ENCODE measurements at places on chromosomes 11 and 22. TPM values are rescaled to one million over a fixed set of nuclear protein-coding genes. Genes with fewer than 3 reads are reported as not detected.

Gene STK33
- total RNA-seq, result 6.6 TPM

Gene SOX10
- not detected for total RNA-seq

Gene OR2AG1
- not detected for total RNA-seq

- H3K36me3 ChIP-seq, result no peaks in the 10 kb centered on the region
- no peak overlapping the region for H3K27ac ChIP-seq
- H3K4me3 ChIP-seq, result no peak overlapping the region
- no peaks in the 10 kb centered on the region for H3K4me1 ChIP-seq
Observed at GRCh38 chr11:41921746-41922390, 462.4 kb upstream of the LRRC4C start.

Gene CREB3L1
- total RNA-seq, result 0.30 TPM

GRCh38 chr11:69320756-69321741, 27.1 kb downstream of the MYEOV start:
- peak overlapping the region; percentile 54 for H3K27ac ChIP-seq
- H3K27me3 ChIP-seq, result no peaks in the 10 kb centered on the region
- no peak overlapping the region for H3K4me3 ChIP-seq
- no peaks in the 10 kb centered on the region for H3K36me3 ChIP-seq
- peaks cover 27% of the 10 kb centered on the region for H3K4me1 ChIP-seq
- DNase-seq, result no peak

- no peak within 1 kb of the TSS for H3K4me3 ChIP-seq
- no peak within 1 kb of the TSS for H3K27ac ChIP-seq
- DNase-seq, result peak; percentile 21
- H3K36me3 ChIP-seq, result no peaks in the 10 kb centered on the region
- H3K27me3 ChIP-seq, result 0 out of 2 replicates have a peak, but pooled peaks cover 8% of the 10 kb centered on the region
Observed at GRCh38 chr11:36567694-36568093, at the start of gene RAG1. Gene RAG1 (plus strand): TSS chr11:36568007. CDS start chr11:36573305, 5,298 bp downstream.

Gene IL10RA
- not detected for total RNA-seq

DNA sequence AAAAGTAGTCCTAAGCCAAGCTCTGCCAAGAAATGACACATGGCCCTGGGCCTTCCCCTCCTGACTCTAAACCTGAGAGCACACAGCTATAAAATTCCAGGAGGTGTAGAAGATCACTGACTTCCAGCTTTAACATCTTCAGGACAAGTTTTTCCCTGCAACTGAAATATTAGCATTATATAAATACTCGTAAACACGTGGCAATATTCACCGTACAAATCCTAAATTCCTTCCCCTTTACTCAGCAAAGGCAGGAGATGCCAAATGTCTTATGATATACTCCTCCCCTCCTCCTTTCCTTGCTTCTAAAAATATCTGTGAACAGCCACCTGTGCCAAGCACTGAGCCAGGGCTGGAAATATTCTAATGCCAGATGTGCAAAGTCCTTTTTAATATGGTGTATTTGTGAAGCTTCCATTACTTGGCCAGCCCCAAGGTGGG, 194.0 kb downstream of the LARGE1 start:
- peak; percentile 14 for DNase-seq
- no peaks in the 10 kb centered on the region for H3K27me3 ChIP-seq
- no peaks in the 10 kb centered on the region for H3K36me3 ChIP-seq
- H3K4me1 ChIP-seq, result peaks cover 10% of the 10 kb centered on the region
- no peak overlapping the region for H3K4me3 ChIP-seq
- no peak overlapping the region for H3K27ac ChIP-seq

- H3K27ac ChIP-seq, result no peak overlapping the region
- H3K27me3 ChIP-seq, result no peaks in the 10 kb centered on the region
- H3K36me3 ChIP-seq, result peaks cover 24% of the 10 kb centered on the region
- H3K4me1 ChIP-seq, result peaks cover 5% of the 10 kb centered on the region
Observed at GRCh38 chr22:32409977-32410376, 2.1 kb downstream of the RTCB start.

GRCh38 chr11:3201677-3202181, 16.9 kb downstream of the MRGPRG start:
- H3K4me3 ChIP-seq, result no peak overlapping the region
- H3K27ac ChIP-seq, result no peak overlapping the region
- DNase-seq, result no peak
- no peaks in the 10 kb centered on the region for H3K36me3 ChIP-seq
- H3K27me3 ChIP-seq, result peaks cover 18% of the 10 kb centered on the region
- H3K4me1 ChIP-seq, result no peaks in the 10 kb centered on the region

- H3K27me3 ChIP-seq, result no peaks in the 10 kb centered on the region
- H3K4me3 ChIP-seq, result no peak overlapping the region
- H3K27ac ChIP-seq, result no peak overlapping the region
Observed at GRCh38 chr11:95764267-95764898, 25.2 kb downstream of the FAM76B start.

Gene MRGPRE
- not detected for total RNA-seq

GRCh38 chr11:19395050-19395449, 154.3 kb upstream of the E2F8 start:
- no peak overlapping the region for H3K27ac ChIP-seq
- H3K36me3 ChIP-seq, result no peaks in the 10 kb centered on the region
- DNase-seq, result no peak
- no peaks in the 10 kb centered on the region for H3K27me3 ChIP-seq
- H3K4me1 ChIP-seq, result peaks cover 10% of the 10 kb centered on the region

GRCh38 chr11:64176751-64177150, 9.2 kb upstream of the STIP1 start:
- no peaks in the 10 kb centered on the region for H3K27me3 ChIP-seq
- no peak overlapping the region for H3K27ac ChIP-seq
- no peak overlapping the region for H3K4me3 ChIP-seq
- H3K36me3 ChIP-seq, result no peaks in the 10 kb centered on the region
- DNase-seq, result no peak
- peaks cover 8% of the 10 kb centered on the region for H3K4me1 ChIP-seq

- H3K27ac ChIP-seq, result no peak overlapping the region
- H3K27me3 ChIP-seq, result no peaks in the 10 kb centered on the region
- H3K4me3 ChIP-seq, result no peak overlapping the region
Observed at GRCh38 chr11:61707574-61707973, 27.4 kb downstream of the DAGLA start.

DNA sequence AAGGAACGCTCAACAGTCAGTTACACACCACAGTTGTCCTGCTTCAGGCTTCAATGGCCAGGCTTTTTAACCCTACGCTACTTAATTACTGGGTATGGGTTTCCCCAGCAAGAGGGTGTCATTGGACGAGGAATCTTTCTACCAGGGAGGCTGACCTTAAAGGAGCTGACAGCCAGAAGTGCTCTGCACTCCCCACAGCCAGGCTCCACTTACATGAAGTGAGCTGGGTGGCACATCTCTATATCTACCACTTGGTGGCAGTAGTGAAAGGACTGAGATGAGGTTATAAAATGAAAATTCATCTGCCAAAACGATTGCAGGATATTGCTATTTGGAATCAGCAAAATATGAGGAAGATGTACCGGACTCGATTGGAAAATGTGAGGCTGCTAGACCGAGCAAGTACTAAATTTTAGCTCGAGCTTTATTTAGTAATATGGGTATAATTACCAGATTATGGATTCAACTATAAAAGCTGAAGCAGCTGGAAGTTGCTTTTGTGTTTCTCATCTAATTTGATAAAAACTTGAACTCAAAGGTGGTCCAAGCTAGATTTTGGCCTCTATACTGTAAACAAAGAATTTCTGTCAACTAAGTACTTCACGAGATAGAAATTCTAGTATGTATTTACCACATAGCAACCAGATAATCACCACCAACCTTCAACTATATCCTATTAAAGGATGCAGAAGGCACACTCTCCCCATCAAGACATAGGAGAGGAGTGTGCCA, 53.9 kb upstream of the CEP126 start:
- no peak overlapping the region for H3K27ac ChIP-seq
- no peak overlapping the region for H3K4me3 ChIP-seq
- H3K4me1 ChIP-seq, result no peaks in the 10 kb centered on the region
- H3K27me3 ChIP-seq, result no peaks in the 10 kb centered on the region

DNA sequence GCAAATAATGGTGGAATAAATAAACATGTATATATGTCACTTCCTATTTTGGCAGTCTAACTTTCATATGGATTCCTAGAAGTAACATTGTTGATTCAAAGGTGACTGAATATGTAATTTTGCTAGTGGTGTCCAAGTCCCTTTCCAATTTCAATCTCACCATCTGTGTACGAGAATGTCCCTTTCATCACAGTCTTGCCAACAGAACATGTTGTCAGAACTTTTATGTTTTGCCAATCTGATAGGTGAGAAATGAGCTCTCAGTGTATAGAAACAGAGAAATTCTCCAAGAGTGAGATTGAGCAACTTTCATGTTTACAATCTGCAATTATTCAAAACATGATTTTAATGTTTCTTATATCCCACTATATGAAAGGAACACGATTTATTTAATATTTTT, 167.5 kb downstream of the CNTN5 start:
- DNase-seq, result no peak
- H3K4me3 ChIP-seq, result no peak overlapping the region
- H3K4me1 ChIP-seq, result no peaks in the 10 kb centered on the region
- H3K36me3 ChIP-seq, result no peaks in the 10 kb centered on the region
- no peaks in the 10 kb centered on the region for H3K27me3 ChIP-seq

DNA sequence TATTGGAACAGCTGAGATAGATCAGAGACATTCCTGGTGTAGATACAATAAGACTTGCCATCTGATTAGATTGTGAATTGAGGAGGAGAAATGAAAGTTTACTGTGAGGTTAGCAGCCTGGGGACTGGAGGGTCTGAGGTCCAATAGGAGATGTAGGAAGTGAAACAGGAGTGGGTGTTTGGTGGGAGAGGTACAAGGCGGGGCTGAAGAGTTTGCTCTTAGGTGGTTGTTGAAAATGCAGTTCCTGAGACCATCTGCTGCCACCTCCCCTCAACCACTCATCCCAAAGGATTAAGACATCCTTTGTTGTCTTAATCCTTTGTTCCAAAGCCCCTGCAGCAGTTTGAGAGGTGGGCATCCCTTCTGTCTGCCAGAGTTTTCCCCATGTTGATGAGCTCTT, 14.8 kb downstream of the PIWIL4 start:
- H3K27me3 ChIP-seq, result no peaks in the 10 kb centered on the region
- no peak for DNase-seq
- H3K27ac ChIP-seq, result no peak overlapping the region

Gene AQP11
- 1.5 TPM for total RNA-seq

- no peaks in the 10 kb centered on the region for H3K4me1 ChIP-seq
- H3K36me3 ChIP-seq, result no peaks in the 10 kb centered on the region
- H3K27me3 ChIP-seq, result no peaks in the 10 kb centered on the region
- H3K4me3 ChIP-seq, result no peak overlapping the region
- DNase-seq, result no peak
Observed at GRCh38 chr11:96905143-96905542, 515.3 kb downstream of the JRKL start.

- no peaks in the 10 kb centered on the region for H3K36me3 ChIP-seq
- DNase-seq, result peak; percentile 47
- no peaks in the 10 kb centered on the region for H3K27me3 ChIP-seq
- no peak overlapping the region for H3K4me3 ChIP-seq
- peaks cover 6% of the 10 kb centered on the region for H3K4me1 ChIP-seq
Observed at GRCh38 chr11:16669799-16670415, 68.5 kb upstream of the C11orf58 start.

GRCh38 chr11:88292171-88292843, 45.2 kb downstream of the CTSC start:
- no peaks in the 10 kb centered on the region for H3K4me1 ChIP-seq
- H3K27ac ChIP-seq, result no peak overlapping the region
- no peaks in the 10 kb centered on the region for H3K27me3 ChIP-seq
- H3K36me3 ChIP-seq, result no peaks in the 10 kb centered on the region
- peak; percentile 19 for DNase-seq

- no peaks in the 10 kb centered on the region for H3K36me3 ChIP-seq
- no peak overlapping the region for H3K4me3 ChIP-seq
- H3K27me3 ChIP-seq, result peaks cover 4% of the 10 kb centered on the region
- no peak overlapping the region for H3K27ac ChIP-seq
- no peak for DNase-seq
Observed at GRCh38 chr22:37161443-37161842, 11.7 kb upstream of the IL2RB start.

DNA sequence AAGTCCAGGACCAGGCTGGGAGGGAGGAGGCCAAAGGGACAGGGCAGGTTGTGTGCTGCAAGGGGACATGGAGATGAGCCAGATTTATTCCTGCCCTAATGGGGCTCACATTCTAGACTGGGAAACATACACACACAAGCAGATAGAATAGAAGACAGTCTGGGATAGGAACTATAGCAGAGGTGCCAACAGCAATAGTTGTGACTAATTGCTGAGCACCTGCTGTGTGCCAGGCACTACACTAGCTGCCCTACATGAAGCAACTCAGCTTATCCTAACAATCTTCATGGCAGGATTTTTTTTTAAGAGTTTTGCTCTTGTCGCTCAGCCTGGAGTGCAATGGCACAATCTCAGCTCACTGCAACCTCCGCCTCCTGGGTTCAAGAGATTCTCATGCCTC, 11.4 kb downstream of the MOGAT2 start:
- H3K36me3 ChIP-seq, result no peaks in the 10 kb centered on the region
- no peak for DNase-seq
- no peak overlapping the region for H3K27ac ChIP-seq
- no peak overlapping the region for H3K4me3 ChIP-seq

GRCh38 chr22:50705219-50705691, 32.6 kb downstream of the SHANK3 start:
- H3K4me3 ChIP-seq, result no peak overlapping the region
- H3K27me3 ChIP-seq, result peaks cover 11% of the 10 kb centered on the region
- no peak overlapping the region for H3K27ac ChIP-seq
- DNase-seq, result peak; percentile 85

DNA sequence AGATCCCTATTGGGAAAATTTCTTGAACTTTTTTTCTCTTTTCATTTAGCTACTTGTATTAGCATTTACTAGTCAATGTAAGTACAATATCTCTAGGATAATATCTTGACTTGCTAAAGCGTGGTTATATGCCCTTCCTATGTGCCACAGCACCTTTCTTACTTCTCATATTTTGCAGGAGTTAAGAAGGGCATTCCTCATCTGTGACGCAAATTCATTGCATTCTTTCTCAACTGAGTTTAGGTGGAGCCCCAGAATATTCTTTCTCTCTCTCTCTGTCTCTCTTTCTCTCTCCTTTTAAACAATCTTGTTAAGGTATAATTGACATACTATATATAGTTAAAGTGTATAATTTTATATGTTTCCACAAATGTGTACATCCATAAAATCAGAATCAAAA, 266.1 kb downstream of the RAB38 start:
- no peak for DNase-seq
- no peaks in the 10 kb centered on the region for H3K27me3 ChIP-seq

- H3K36me3 ChIP-seq, result no peaks in the 10 kb centered on the region
- H3K27ac ChIP-seq, result no peak overlapping the region
- H3K4me3 ChIP-seq, result no peak overlapping the region
- DNase-seq, result no peak
Observed at GRCh38 chr11:26994631-26995095, 751 bp downstream of the FIBIN start.

DNA sequence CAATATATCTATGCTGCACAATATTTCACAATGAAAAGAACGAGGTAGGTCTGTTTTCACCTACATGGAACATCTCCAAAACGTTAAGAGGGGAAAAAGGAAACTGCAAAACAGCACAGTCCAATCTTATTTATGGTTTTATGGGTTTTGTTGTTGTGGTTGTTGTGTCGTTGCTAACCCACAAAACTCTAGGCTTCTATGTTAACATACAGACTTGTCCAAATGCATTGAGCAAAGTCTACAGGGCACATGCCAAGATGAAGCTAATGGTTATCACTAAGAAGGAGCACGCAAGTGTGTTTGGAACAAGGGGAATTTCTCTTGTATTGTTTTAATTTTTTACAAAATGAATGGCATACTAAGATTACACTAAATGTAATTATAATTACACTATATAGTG, 48.6 kb downstream of the AHNAK start:
- DNase-seq, result no peak
- H3K27me3 ChIP-seq, result no peaks in the 10 kb centered on the region
- no peaks in the 10 kb centered on the region for H3K36me3 ChIP-seq
- no peaks in the 10 kb centered on the region for H3K4me1 ChIP-seq
- no peak overlapping the region for H3K4me3 ChIP-seq
- no peak overlapping the region for H3K27ac ChIP-seq
